Nephron progenitor cell (in vitro differentiated cells): ENCODE measurements at places on chromosomes 2 and 18.

- DNase-seq: no peak
Observed at GRCh38 chr2:241509155-241509784, 886 bp upstream of the STK25 start.

- no peak for DNase-seq
Observed at GRCh38 chr18:68121826-68122225, 593.1 kb downstream of the TMX3 start.

GRCh38 chr2:205903549-205904129 is 182.3 kb downstream of the INO80D start:
- DNase-seq: peak; percentile 23

- no peak for DNase-seq
Observed at GRCh38 chr2:1849450-1849849, 105.1 kb upstream of the PXDN start.

- DNase-seq: no peak
Observed at GRCh38 chr2:16258350-16258749, 318.0 kb downstream of the MYCN start.

DNA sequence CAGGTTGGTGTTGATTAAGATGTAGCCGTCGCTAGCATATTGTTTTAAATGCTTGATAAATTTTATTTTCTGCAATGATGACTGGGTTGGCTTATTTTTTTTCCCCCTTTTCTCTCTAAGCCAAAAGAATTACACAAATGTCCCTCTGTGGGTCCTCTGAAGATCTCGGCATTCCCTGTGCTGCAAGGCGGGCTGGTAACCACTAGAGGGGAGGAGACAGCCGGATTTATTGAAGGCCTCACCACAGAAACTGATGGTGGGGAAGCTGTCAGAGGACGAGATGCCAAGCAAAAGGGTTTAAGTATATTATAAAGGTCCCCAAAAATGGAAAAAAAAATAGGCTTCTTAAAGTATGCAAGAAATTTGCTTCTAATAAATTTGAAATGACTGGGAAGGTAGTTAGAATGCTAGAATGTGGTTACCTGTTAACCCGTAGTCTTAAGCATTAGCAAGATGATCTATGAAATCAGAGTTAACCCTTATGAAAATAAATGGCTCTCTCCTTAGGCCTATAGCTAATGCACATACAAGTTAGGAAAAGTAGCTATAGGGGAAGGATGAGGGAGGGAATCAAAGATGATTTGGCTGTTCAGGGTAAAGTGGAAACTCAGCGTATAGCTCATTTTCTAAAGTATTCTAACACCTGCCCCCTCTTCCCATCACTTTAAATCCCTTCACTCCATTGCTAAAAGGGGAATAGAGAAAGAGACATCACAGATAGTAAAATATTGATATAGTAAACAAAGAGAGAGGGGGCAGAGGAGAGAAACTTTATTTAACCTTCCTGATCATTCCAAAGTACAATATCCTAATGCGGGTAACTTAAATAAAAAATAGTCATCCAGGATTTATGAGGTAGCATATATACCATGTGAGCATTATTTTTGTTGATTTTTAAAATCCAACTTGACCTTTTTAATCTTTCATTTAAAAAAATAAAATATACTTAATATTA is 894.5 kb upstream of the POU3F3 start:
- DNase-seq: peak; percentile 54

GRCh38 chr2:11788461-11789124 is 42.2 kb downstream of the LPIN1 start:
- no peak for DNase-seq

DNA sequence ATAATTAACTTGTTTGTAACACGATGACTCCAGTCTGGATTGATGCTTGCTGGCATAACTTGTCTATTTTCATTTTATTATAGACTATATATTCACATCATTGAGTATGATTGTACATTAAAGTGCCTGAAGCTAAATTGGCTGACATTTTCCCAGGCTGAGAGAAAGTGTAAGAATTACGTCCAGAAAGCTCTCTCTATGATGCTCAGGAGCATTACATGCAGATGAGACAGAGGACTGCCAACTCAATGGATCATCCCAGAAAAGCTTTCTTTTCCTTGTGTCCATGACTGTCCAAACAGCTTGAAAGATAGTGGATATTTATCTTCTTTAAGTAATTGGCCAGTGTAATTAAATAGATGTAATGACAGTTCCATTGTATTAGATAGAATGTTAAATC is 1372.2 kb upstream of the TMEFF2 start:
- DNase-seq: no peak

GRCh38 chr2:127807678-127808353 is 3.2 kb downstream of the WDR33 start:
- no peak for DNase-seq

DNA sequence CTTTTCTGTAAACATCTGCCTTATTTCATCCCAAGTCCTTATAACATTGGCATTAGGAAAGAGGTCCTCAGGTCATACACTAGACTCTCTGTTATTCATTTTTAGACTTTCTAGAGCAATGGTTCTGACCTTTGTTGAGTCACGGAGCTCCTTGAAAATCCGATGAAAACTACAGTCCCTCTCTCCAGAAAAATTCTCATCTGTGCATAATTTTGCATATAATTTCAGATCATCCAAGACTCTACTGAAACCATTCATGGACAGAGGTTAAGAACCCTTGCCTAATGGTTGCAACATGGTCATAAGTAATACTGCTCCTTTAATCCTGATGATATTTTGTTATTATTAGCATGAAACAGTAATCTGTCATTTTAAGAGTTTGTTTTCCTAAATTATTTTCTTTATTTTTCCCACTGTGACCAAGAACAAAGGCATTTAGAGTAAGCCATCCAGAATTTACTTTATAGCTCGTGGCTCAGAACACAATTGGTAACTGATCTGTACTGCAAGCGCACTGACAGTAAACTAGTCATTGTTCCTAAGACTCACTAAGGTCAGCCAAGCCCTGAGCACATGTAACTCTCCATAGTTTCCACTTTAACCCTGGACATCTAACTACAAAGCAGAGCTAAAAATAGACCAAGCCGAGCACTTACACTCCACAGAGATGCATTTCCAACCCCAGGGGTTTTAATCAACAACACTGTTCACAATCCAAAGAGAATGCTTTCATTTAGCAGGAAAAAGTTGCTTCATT is 8.4 kb downstream of the MYOM1 start:
- DNase-seq: no peak

DNA sequence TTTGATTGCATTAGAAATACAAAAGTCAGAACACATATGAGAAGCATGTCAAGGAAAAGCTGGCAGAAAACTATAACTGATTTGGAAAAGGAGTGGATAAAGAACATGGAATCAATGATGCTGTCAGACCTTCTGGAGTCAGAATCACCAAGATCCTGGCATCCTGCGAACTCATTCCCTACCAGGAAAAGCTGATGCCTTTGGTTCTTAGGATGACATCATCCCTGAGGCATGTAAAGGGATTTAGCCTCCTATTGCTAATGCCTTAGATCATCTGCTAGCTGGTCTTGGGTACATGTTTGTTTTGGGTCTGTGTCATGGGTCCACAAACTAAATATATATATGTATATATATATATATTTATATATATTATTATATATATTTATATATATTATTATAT is 680.7 kb downstream of the EPHA4 start:
- no peak for DNase-seq

- DNase-seq: peak; percentile 69
Observed at GRCh38 chr2:199457147-199458008, at the start of gene SATB2. Gene SATB2, minus strand, starts transcription at chr2:199457939. Its CDS starts 1,902 bp downstream, at chr2:199456037.

GRCh38 chr2:168552450-168552856 is 96.4 kb downstream of the CERS6 start:
- no peak for DNase-seq

GRCh38 chr18:70503060-70503459 is 214.2 kb downstream of the SOCS6 start:
- no peak for DNase-seq

DNA sequence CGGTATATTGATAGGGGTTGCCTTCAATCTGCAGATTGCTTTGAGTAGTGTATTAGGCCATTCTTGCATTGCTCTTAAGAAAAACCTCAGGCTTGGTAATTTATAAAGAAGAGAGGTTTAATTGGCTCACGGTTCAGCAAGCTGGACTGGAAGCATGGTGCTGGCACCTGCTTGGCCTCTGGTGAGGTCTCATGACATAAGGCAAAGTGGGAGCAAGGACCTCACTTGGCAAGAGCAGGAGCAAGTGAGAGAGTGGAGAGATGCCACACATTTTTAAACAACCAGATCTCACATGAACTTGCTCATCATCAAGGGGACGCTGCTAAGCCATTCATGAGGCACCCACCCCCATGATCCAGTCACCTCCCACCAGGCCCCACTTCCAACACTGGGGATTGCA is 4.9 kb downstream of the MAP3K2 start:
- DNase-seq: no peak
